ENCODE measurements at places on chromosomes 5 and 9. TPM values are rescaled to one million over a fixed set of nuclear protein-coding genes. Genes with fewer than 3 reads are reported as not detected.

- no peak overlapping the region for H3K27ac ChIP-seq
- H3K4me1 ChIP-seq: peaks cover 18% of the 10 kb centered on the region
- H3K27me3 ChIP-seq: peaks cover 4% of the 10 kb centered on the region
- no peak for DNase-seq
Observed at GRCh38 chr5:179240561-179240960, 104.7 kb downstream of the ADAMTS2 start.

BTNL8 gene
- total RNA-seq: not detected

- no peaks in the 10 kb centered on the region for H3K27me3 ChIP-seq
- H3K4me1 ChIP-seq: no peaks in the 10 kb centered on the region
- no peak overlapping the region for H3K4me3 ChIP-seq
- no peak for DNase-seq
Observed at GRCh38 chr9:38768351-38768761, 48.4 kb upstream of the FAM240B start.

DNA sequence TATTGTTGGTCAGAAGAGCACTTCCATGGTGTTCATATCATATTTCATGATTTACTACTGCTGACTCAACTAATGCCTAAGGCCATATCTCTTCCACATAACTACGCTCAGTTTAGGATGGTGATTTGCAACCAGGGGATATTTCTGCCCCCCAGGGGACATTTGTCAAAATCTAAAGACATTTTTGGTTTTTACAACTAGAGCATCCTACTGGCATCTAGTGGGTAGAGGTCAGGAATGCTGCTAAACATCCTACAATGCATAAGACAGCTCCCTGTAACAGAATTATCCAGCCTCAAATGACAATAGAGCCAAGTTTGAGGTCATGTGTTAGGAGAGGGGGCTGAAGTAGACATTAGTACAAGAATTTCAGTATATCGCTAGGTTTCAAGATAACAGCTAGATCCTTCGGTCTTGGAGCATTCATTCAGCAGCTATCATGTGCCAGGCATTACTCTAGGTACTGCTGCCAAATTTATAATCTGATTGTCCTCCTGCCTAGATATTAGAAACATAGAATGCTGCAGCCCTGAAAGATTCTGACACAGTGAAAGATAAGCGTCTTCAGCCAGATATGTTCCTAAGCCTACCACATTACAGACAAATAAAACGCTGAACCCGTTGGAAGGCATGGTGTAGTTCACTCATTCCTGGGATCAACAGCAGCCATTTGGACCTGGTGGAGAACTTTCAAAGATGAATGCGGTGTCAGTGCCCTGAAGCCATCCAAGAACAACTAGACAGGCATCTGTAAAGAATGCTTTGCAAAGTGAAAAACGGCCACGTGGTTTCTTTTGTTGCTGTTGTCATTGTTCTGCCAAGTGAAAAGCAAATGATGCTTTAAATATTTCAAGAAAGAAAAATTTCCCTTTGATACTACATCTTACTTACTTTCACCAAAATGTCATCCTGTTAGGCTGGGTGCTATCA is 55.5 kb upstream of the FST start:
- H3K4me3 ChIP-seq: no peak overlapping the region
- no peak for DNase-seq
- H3K36me3 ChIP-seq: no peaks in the 10 kb centered on the region
- no peak overlapping the region for H3K27ac ChIP-seq
- no peaks in the 10 kb centered on the region for H3K4me1 ChIP-seq

DNA sequence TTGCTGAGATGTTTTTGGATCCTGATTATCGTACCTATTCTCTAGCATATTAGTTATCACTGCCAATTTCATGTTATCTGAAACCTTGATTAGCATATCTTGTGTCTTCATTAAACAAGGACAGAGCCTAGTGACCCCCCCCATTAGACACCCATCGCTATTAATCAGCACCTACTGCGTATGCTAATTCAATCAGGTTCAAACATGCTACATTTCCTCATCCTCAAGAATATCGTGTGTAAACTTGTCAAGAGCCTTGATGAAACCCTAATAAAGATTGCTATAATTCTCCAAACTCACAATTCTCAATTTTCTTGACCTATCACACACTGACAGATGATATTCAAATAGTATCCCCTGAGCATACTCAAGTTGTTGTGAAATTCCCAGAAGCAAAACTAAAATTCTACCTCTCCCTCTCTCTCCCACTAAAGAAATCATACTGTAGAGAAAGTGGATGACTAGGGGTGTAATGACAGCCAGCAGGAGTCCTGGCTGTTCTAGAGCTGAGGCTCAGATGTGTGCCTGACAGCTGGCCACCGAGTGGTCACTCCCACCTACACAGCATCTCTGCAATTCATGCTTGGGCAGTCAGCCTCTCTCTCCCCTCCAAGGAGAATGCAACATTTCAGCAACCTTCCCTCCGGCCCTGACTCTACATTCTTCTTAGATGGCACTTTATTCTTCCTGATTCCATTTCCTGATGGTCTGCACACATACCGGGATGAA is 9.2 kb upstream of the ZNF354A start:
- no peaks in the 10 kb centered on the region for H3K27me3 ChIP-seq
- H3K27ac ChIP-seq: no peak overlapping the region
- no peaks in the 10 kb centered on the region for H3K36me3 ChIP-seq
- no peak for DNase-seq
- no peak overlapping the region for H3K4me3 ChIP-seq
- no peaks in the 10 kb centered on the region for H3K4me1 ChIP-seq

DNA sequence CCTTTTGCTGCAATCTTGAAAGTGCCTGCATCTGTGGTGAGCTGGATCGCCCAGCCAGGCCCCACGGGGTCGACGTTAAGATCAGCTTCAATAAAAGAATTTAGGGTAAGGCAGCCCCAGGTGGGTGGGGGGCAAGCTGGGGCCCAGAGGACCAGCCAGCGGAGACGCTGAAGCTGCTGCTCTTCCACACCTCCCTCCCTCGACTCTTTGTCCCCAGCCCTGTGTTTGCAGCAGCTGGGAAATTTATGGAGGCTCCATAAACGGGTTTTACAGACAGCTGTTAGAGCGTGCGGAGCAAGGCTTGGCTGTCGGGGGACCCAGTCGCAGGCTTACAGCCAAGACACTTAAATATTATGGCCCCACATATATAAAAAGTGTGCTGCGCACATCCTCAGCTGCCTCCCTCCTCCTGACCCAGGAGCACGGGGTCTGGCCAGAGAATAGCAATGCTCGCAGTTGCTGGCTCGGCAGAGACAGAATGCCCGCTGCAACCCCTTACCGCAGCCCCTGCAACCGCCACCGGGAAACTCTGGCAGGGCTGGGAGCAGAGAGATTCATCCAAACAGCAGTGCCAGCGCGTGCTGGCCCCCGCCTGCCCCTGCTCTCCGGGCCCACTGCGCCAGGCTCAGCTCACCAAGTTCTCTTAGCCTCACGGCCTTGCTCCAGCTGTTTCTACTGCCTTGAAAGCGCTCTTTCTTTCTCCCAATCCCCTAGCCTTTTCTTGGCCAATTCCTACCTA is 28.4 kb upstream of the MVB12B start:
- H3K27ac ChIP-seq: no peak overlapping the region
- H3K36me3 ChIP-seq: no peaks in the 10 kb centered on the region
- H3K4me3 ChIP-seq: no peak overlapping the region
- DNase-seq: no peak
- no peaks in the 10 kb centered on the region for H3K4me1 ChIP-seq

- DNase-seq: peak; percentile 66
- H3K4me1 ChIP-seq: peaks cover 9% of the 10 kb centered on the region
- H3K27me3 ChIP-seq: no peaks in the 10 kb centered on the region
- no peaks in the 10 kb centered on the region for H3K36me3 ChIP-seq
- H3K27ac ChIP-seq: no peak overlapping the region
- no peak overlapping the region for H3K4me3 ChIP-seq
Observed at GRCh38 chr5:141680751-141681201, 1.3 kb downstream of the ARAP3 start.

DNA sequence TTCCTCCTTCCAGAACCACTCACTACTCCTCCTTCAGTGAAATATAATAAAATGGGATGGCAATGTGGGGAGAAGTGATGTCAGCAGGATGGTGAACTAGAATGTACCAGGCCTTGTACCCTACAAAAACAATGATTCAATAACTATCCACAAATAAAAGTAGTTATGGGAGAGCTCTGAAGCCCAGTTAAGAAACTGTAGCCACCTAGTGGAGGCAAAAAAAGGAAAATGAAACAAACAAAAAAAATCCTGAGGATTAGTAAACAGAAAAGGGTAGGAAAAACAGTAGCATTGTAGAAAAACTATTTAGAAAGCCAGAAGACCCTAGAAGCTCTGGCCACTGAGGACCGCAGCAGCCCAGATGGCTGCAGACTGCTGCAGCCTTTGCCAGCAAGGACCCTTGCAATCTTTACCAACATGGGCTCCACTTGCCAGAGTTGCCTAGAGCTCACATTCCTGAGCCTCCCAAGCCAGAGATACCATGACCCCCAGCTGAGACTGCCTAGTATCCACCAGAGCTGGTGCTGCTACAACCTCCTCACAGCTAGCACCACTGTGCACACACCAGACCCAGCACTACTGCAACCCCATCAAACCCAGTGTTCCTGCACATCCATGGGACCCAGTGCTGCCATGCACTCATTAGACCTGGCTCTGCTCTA is 259.7 kb upstream of the MSX2 start:
- no peaks in the 10 kb centered on the region for H3K36me3 ChIP-seq
- H3K4me3 ChIP-seq: no peak overlapping the region
- no peak overlapping the region for H3K27ac ChIP-seq
- no peak for DNase-seq
- no peaks in the 10 kb centered on the region for H3K27me3 ChIP-seq
- no peaks in the 10 kb centered on the region for H3K4me1 ChIP-seq

- DNase-seq: peak; percentile 21
- no peaks in the 10 kb centered on the region for H3K36me3 ChIP-seq
- H3K27ac ChIP-seq: no peak overlapping the region
- H3K27me3 ChIP-seq: no peaks in the 10 kb centered on the region
- no peak overlapping the region for H3K4me3 ChIP-seq
Observed at GRCh38 chr5:61805101-61805500, 473.0 kb downstream of the ZSWIM6 start.

NIPAL4 gene
- not detected for total RNA-seq

GRCh38 chr9:137160054-137160425 is 9.8 kb downstream of the LRRC26 start:
- no peaks in the 10 kb centered on the region for H3K36me3 ChIP-seq
- H3K27me3 ChIP-seq: peaks cover 62% of the 10 kb centered on the region
- peaks cover 20% of the 10 kb centered on the region for H3K4me1 ChIP-seq
- H3K4me3 ChIP-seq: no peak overlapping the region
- no peak for DNase-seq
